Non-pigmented ciliary epithelial cell (primary cell): ENCODE measurements at places on chromosomes 2 and 18.

DNA sequence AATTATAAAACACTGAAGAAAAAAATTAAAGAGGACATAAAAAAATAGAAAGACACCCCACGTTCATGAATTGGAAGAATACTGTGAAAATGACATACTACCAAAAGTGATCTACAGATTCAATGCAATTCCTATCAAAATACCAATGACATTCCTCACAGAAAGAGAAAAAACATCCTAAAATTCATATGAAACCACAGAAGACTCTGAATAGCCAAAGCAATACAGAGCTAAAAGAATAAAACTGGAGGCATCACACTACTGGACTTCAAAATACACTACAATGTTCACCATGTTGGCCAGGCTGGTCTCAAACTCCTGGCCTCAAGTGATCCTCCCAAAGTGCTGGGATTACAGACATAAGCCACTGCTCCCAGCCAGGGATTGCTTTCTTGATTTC, 56.3 kb downstream of the TLK1 start:
- no peak for DNase-seq

GRCh38 chr2:70086838-70087701, at the start of gene PCBP1:
Gene PCBP1 (plus strand): TSS chr2:70087477. CDS start chr2:70087744, 267 bp downstream.
- peak; percentile 73 for DNase-seq

- no peak for DNase-seq
Measured at GRCh38 chr2:197248623-197249022, 62.0 kb downstream of the ANKRD44 start.

GRCh38 chr18:33838054-33838453, 260.0 kb downstream of the ASXL3 start:
- DNase-seq: no peak

- DNase-seq: no peak
Measured at GRCh38 chr2:190119257-190119656, 56.7 kb upstream of the MSTN start.

DNA sequence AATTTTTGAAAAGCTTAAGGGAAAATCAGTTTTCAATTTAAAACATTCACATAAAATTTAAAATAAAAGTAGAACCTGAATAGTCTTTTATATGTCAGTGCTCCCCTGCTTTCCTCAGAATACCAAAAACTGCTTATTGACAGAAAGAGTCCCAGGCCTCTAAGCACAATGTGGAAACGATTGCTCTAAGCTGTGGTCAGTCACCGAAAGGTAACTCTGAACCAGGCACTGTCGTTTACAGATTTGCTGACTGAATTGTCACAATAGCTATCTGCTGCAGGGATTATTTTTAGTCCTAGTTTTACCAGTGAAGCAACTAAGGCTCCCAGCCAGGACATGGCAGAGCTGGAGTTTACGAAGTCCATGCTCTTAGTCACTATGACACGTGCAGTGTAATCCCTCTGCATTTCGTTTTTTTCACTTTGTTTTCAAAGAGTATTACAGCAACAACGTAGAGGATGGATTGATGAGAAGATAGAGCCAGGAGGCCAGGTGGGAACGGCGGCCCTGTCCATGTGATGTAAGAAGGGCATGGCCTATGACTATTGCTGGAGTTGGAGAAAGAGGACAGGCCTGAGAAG, 28.1 kb upstream of the TMEM247 start:
- DNase-seq: no peak

DNA sequence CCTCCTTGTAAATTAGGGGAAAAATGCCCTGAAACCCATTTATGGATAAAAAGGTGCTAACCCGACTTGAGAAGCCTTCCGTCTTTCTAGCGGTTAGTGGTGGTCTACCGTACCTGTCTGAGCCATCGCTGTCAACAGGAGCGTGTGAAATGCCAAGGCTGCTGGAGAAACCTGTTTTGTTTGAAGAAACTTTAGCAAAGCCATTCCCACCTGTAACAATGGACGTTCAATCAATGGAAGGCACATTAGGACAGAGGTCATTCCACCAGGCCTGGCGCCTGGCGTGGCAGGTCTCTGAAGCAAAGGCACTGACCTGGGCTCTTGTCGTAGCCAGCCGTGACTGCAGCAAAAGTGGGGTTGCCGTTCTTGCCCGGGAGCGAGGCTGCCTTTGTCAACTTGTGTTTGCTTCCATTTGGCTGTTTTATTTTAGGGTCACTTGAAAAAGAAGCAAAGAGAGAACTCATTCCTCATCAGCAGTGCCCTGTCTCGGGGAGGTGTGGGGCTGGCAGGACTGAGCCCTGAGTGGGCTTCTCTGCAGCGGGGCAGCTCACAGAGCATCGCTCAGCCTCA, 47.2 kb downstream of the ZAP70 start:
- DNase-seq: no peak

DNA sequence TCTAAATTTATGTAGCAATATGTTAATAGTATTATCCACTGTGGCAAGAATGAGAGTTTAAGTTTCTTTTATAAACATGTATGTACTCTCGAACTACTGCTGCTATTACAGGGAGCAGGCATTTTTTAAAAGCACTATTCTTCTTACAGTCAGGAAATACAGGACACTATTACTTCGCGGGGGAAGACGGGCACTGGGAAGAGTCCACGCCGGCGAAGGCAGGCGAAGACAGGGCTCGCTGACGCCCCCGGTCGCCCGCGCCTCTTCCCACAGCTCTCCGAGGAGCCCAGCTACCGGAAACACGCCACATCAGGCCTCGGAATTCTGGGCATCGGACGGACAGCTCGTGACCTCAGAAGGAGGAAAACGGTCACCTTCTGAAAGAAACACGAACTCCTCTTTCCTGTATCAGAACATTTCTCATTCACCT, 90.2 kb downstream of the FAM161A start:
- DNase-seq: peak; percentile 28

DNA sequence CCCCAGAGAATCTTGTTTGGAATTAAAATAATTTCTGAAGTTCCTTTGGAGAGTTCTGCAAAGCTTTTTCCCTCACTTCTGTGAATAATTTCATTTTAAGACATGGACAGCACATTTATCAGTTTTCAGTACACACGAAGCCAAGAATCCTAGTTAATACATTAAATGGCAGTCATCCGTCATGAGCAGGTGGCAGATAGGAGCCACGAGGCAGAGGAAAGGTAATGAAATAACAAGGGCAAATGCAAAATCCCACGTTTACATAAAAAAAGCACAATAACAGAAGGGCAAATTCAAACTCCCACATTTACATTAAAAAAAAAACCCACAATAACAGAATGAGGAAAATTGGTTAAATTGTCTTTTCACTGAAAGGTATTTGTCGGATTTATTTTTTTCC, 25.9 kb upstream of the SNTG2 start:
- no peak for DNase-seq
